Germinal center (tissue), 1 donor: ENCODE measurements at places on chromosomes 16 and 17.

DNA sequence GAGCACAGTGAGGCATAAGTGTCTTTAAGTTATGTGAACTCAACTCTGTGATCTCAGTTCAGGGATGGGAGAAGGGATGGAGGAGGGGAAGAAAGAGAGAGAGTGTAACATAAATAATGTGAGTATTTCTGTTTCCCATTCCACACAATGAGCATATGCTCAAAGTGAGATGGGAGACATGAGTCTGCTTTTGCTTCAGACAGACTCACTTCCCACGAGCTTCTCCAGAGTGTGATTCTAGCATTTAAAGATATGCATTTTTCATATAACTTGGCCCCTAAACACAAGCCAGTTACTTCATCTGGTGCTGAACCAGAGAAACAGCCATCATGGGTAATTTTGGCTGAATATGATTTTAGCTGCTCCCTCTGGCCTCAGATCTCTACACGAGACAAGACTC lies 35.0 kb downstream of the SHISA9 start:
- DNase-seq: no peak

DNA sequence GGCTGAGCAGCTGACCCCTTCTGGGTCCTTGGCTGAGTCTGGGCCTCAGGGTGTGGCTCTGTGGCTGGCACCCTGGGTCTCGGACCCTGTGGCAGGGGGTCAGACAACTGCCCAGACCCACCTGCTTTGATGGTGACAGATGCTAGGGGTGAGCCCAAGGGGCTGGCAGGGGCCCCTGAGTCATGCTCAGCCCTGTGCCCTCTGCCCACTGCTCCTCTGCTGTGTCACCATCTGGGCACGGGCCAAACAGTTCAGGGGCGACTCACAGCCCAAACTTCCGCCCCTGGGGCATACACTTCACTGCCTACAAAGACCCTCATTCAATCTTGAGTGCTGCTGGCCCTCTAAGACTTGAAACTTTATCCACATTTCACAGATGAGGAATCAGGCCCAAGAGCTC lies 5.7 kb downstream of the ADGRG1 start:
- DNase-seq: no peak

DNA sequence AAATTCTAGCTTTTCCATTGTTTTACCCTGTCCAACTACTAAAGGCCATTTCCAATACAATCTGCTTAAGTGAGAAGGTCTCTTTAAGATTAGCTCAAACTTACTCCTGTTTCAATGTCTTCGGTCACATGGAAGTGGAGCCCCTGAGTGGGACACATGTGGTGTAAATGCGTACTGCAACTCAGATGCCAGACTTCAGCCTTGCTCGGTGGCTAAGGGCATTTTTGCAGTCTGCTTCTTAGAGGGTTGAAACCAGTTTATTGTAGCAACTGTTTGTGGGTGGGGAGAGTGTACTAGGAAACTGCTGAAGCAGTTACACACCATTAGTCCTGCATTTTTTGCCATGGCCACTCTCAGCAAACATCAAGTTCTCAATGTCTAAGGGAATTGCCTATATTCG lies 140.6 kb downstream of the PARN start:
- no peak for DNase-seq

GRCh38 chr17:2094891-2095535 lies 40.1 kb downstream of the HIC1 start:
- no peak for DNase-seq

- DNase-seq: no peak
Observed at GRCh38 chr17:19296786-19297778, 59.9 kb downstream of the EPN2 start.

DNA sequence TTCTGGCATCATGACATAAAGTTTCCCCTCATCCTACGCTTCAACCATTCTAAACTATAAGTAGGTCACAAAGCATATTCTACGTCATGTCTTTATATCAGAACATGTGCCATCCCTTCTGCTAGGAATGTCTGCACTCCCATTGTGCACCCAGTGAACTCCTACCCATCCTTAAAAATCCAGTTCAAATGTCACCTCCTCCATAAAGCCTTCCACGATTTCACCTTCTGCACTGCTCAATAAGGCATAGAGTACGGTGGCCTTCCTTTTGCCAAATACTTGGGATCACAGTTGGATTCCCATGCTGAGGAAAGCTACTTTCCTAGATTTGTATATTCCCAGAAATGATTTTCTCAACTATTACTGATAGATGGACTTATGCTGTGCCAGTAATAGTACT lies 186.3 kb upstream of the ZKSCAN2 start:
- DNase-seq: no peak

GRCh38 chr16:931626-932500 lies 38.9 kb downstream of the LMF1 start:
- DNase-seq: no peak

- DNase-seq: no peak
Observed at GRCh38 chr16:88531346-88531745, 38.9 kb upstream of the ZC3H18 start.

GRCh38 chr17:63442549-63443035 lies 3.5 kb downstream of the CYB561 start:
- peak; percentile 37 for DNase-seq

- no peak for DNase-seq
Observed at GRCh38 chr17:70544317-70544716, 375.0 kb downstream of the KCNJ2 start.

- DNase-seq: no peak
Observed at GRCh38 chr17:41340934-41341861, 9.4 kb downstream of the KRT33A start.

GRCh38 chr17:2438823-2439222 lies 38.0 kb upstream of the MNT start:
- no peak for DNase-seq

DNA sequence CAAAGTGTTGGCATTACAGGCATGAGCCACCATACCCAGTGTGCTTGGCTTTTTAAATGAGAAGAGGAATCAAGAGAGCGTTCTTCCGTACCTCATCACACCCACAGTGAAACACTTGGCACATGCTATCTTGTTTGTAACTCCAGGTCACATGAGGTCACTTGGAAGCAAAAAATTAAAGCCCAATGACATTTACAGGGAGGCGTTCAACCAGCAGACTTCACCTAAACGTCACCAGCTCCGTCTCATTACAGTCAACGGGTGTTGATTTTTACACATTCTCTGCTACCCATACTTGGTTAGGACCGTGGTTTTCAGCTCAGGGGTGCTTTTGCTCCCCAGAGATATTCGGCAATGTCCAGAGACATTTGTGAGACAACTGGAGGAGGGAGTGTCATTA lies 127.0 kb downstream of the XYLT1 start:
- DNase-seq: no peak

- DNase-seq: no peak
Observed at GRCh38 chr17:54795046-54795445, 105.6 kb upstream of the TOM1L1 start.

DNA sequence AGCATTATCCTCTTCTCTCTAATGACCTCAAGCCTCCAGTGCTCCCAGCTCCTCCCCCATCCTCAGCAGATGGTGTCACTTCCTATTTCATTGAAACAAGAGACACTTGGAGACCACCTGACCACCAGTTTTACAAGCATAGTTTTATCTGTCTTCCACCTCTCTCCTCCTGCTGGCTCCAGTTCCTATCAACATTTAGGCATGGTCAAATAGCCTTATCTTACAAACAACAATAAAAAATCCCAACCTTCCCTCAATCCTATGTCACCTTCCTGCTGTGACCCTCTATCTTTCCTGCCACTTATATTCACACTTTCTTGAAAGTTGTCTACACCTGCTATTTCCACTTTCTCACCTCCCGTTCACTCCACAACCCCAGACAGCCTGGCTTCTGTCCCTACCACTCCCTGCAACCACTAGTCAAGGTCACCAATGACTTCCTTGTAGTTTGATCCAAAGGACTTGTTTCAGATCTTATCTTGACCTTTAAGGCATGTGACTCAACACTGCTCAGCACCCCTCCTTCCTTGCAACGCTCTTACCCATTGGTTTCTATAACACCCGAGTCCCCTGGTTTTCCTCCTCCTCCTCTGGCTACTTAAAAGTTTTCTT lies 4.3 kb upstream of the NTN1 start:
- DNase-seq: no peak

- DNase-seq: no peak
Observed at GRCh38 chr16:1979271-1980029, 1.8 kb downstream of the NOXO1 start.

GRCh38 chr17:37088459-37088858 lies 139.7 kb downstream of the AATF start:
- no peak for DNase-seq

DNA sequence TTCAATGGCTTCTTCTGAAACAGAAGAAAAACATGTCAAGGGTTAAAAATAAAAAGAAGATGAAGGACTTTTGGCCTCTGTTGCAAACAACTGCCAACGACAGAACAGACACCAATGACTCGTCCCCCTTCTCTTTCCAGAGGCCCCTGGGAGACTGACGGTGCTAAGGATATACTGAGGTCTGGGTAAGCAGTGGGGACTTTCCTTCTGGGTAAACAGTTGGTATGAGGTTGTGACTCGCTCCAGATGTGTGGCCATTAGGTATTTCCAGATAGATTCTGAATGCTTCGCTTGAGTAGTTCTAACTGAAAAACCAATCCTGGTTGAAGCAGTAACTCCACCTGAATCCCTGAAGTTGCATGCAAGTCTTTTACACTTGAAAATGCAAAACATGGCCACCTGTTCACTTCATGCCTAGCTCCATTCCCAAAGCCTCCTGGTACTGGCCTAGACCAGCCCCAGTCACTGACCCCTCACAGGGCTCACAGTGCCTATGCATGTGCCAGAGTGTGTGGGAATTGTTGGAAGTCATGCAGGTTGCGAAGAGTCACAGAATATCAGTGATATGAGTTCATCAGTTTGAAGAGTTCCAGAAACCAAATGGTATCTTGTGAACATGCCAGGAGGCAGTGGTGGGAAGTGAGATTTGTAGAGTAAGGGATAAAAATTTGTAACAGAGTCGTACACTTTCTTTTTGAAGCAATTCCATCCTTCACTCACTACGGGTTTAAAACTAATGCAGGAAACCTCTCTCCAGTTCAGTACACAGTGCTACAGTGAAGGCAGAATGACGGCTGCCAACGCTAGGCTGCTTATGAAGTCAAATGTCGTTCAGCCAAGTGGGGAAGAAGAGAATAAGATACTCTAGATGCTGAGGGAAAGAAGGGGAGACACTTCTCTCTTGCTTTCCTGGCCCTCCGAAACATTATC lies 217.8 kb downstream of the ZFHX3 start:
- DNase-seq: no peak
